ENCODE measurements at places on chromosomes 6 and 20.

- no peak for DNase-seq
These were observed 37.5 kb downstream of the SOD2 start for GRCh38 chr6:159655409-159655988.

DNA sequence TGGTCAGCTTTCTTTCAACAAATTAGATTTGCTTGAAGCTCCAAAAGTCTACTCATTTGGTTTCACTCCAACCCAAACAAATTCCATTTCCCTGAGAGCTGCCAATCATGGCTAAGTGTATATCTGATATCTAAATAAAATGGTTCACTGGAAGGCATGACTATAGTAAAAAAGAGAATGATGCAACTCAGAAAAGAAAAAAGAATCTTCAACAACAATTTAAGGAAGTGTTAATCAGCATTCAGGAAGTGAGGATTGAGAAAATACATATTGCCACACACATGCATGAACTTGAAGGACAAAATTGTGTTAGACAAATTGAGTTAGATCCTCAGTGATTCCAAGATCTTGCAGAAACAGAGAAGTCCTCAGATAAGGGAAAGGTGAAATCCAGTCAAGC lies 972.9 kb upstream of the FLRT3 start:
- no peak for DNase-seq

DNA sequence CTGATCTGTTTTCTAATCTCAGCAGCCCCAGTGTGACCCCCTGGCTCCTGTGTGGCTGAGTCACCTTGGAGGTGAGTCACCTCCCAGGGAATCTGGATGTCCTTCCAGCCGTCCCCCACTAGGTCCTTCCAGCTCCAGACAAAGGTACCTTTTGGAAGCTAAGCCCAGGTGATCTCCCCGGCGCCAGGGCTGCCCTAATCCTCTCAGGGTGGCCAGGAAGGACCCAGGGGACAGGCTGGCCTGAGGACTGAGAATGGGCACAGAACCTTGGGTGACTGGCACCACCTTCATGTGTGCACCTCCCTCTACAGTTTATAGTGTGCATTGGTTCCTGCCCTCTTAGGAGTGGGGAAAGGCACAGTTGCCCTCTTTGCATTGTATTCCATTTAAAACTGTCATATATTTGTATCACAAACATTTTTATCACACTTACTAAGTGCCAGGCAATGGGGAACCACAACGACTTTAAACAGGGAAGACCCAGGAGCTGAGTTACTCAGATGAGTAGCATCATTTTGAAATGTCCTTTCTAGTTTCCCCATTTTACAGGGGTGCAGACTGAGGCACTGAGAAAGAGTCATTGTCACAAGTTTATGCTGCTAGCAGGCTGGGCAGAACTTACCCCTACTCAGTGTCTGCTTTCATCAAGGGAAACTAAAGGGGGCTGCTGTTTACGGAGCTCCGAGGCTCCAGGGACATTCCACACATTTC lies 2.6 kb upstream of the BPIFB4 start:
- DNase-seq: no peak

DNA sequence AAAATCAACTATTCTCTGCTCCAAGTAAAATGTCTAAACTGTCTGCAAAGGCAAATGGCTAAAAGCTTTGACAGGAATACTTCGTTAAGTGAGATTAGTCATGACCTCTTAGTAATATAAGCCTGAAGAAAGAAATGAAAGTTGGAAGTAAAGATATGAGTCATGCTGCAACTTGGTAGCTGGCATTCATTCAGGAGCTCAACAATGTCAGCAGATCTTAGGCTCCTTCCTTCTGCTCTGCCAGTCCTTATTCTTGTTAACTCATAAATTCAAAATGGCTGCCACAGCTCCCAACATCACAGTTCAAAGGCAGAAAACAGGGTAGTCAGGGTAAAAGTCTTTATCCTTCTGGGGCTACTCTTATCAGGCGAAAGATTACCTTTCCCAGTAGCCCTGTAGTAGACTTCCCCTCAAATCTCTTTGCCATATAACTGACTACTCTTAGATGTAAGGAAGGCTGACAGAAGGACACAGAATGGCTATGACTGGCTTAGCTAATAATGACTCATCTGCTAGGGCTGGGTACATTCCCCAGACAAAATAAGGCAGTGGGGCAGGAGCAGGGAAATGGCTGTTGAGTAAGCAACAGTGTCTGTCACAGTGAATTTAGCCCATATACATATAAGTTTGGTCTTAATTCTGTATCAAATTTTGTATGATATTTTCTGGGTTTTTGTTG lies 24.4 kb upstream of the C6orf62 start:
- DNase-seq: no peak

- DNase-seq: no peak
These were observed 44.7 kb downstream of the PLAGL1 start for GRCh38 chr6:143963158-143963919.

DNA sequence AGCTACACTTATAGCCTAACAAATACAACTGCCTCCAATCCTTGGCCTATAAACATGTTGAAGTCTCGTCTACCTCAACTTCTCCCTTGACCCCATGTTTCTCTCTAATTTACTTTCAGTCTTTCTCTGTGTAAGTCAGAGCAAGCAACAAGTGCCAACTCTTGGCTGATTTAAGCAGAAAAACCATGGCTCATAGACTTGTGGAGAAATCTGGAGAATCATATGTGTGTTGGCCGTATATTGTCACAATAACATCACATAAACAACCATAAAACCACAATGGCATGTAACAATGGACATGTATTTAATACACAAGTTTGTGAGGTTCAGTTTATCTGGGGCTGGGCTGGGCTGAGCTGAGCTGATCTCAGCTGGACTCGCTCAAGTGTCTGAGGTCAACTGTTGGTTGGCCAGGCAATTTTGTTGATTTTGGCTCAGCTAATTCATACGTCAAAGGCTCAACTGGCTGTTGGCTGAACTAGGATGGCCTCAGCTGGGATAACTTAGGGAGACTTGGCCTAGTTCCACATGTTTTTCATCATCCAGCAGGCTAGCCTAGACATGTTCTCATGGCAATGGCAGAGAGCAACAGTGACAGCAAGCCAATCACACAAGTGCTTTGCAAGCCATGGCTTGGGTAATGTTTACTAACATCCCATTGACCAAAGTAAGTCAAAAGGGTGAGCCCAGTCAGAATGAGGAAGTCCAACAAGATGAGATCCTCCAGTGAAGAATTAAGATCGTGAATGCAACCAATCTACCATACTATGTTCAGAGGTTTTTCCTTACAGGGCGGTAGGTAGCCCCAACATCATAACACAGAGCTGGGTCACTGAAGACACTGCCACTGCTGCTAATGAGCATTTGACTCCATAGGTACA lies 12.9 kb upstream of the TBC1D22B start:
- DNase-seq: no peak

- DNase-seq: no peak
These were observed 23.2 kb upstream of the SPAG4 start for GRCh38 chr20:35592339-35592974.

DNA sequence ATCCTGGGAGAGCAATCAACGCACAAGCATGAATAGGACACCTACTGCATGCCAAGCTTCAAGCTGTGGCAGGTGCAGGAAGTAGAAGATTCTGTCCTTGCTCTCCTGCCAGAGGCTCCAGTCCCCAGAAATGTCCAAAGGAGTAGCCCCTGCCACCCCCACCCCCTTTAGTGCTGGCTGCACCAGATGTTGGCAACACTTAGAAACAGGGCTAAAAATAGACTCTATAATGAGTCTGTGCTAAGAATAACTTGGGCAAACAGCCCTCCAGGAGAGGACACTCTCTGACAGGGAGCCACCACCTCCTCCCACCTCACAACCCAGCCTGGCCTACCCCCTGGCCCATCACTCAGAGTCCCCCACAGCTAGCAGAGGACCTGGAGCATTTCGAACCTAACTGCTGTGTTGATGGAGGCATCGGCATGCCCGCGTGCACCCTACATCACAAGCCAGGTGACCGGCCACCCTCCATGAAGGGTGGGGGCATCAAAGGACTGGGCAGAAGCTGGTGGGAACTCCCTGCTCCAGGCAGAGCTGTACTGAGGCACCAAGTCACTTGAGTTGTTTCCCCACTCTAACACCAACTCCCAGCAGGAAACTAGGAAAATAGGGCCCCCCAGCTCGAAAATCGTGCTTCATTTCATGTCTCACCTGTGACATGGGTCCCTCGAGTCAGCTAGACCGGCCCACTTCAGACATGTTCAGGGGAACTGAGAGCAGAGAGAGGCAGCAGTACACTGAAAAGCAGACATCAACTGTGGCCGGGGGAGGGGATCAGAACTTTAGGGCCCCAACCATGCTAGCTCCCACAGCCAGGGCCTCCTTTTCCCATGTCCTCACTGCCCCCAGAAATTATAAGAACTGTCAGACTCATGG lies 18.7 kb downstream of the TFEB start:
- no peak for DNase-seq

- DNase-seq: no peak
These were observed 139.8 kb downstream of the KHDC1L start for GRCh38 chr6:73085443-73085871.

DNA sequence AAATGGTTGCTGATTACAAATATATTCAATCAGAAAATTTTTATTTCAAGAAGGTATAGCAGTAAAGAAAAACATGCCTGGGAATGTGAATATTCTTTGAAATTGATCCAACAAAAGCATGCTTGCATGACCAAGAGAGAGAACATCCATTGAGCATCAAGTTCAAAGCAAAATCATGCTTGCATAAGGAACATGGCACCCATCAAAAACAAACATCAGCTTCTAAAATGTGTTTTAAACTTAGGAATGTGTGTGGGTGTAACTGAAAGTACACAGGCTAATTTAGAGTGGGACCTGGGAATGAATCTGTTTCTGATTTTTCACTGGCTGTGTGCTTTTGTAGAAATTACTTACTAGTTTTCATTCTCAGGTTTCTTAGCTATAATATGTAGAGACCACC lies 5.6 kb downstream of the SLC17A5 start:
- DNase-seq: no peak

GRCh38 chr6:3450888-3451287 lies 6.0 kb downstream of the SLC22A23 start:
- DNase-seq: no peak

DNA sequence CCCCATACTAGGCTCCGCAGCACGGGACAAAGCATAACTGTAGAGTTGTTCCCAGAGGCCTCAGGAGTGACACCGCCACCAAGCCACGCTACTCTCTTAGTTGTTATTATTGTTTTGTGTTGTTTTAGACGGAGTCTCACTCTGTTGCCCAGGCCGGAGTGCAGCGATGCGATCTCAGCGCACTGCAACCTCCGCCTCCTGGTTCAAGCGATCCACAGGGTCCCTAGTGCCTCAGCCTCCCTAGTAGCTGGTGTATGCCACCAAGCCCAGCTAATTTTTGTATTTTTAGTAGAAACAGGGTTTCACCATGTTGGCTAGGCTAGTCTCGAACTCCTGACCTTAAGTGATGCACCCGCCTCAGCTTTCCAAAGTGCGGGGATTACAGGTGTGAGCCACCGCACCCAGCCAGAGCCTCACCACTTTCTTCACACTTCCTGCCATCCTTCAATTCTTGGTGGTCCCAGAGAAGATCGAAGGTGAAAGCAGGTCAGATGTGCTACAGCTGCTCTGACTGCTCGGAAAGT lies 11.8 kb downstream of the RPL7L1 start:
- no peak for DNase-seq

- no peak for DNase-seq
These were observed 195.7 kb downstream of the CD83 start for GRCh38 chr6:14313248-14313647.

DNA sequence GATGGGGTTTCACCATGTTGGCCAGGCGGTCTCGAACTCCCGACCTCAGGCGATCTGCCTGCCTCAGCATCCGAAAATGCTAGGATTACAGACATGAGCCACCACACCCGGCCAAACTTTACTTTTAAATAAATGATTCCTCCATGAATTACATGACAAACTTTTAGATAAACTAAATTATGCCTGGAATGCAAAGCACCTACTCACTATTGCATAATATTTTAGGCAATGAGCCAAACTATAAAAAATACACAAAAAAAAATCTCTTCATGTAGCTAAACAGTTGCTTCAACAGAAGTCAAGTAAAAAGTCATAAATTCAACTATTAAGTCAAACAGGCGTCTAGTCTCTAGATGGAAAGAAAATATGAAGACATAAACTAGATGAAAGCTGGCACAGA lies 56.5 kb downstream of the PTPRK start:
- no peak for DNase-seq

GRCh38 chr20:9942736-9943135 lies 92.1 kb upstream of the ANKEF1 start:
- DNase-seq: no peak

GRCh38 chr6:106520711-106521401 lies 108.4 kb downstream of the RTN4IP1 start:
- no peak for DNase-seq

DNA sequence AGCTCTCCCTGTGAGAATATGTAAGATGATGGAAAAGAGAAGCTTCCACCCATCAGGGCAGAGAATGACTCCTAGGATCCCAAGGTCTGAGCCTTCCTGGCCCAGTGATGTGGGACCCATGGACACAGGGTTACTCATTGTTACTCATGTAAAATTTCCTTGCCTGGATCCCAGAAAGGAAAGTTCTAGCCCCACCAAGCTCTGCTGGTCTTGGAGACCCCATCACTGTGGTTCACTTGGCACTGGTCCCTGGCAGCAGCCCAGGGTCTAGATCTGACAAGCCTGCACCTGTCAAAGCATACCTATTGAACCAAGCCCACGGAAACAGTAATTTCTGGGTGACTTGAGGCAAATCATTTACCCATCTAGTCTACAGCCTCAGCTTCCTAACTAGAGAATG lies 22.1 kb downstream of the MDGA1 start:
- no peak for DNase-seq

GRCh38 chr20:53914781-53915445 lies 155.5 kb downstream of the BCAS1 start:
- no peak for DNase-seq

DNA sequence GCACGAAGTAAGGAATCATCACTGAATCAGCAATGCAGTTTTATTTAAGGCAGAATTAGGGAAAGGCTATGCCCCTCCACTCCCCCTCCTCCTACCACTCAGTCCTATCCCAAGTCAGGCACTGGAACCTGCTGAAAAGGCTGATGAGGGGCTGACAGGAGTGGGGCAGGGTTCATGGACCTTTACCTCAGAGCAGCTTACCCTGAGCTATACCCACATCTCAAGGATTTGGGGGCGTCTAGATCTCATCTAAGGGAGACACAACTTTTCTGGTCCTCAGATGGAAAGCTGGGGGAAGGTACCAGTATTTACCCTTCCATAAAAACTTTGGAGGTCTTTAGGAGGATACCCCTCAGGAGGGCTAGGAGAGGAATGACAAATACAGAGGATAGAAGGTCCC lies 27.2 kb downstream of the GSS start:
- DNase-seq: no peak

DNA sequence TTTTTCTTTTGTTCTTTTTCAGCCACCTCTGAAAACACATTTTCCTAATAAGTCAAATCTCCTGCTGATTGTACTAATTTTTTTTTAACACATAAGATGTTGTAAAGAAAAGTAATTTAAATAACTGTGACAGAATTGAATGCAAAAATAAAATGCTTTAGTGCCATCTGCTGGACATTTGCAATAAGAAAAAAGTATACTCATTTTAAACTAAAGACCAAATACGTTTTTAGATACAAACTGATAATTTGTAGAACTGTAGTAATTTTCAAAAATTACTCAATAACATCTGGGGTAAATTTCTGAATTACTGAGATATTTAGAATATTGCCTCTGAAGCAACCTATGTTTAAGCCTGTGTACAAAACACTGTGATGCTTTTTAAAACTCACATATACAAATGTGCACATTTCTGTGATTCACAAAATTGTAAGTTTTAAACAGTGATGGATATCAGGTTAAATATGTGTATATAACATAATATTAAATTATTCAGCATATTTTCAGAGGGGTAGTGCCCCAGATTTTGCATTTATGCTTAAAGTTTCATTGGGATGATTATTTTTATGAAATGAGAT lies 198.7 kb downstream of the RIMS1 start:
- DNase-seq: peak; percentile 28

GRCh38 chr6:49497304-49497703 lies 2.4 kb upstream of the GLYATL3 start:
- no peak for DNase-seq

All from NCI-H526 (cell line).